ENCODE measurements at places on chromosomes 12 and 14.

- ATAC-seq: no peak
Observed at GRCh38 chr14:52153939-52154338, 85.1 kb upstream of the NID2 start.

GRCh38 chr12:39986674-39987073 is 119.2 kb downstream of the SLC2A13 start:
- no peak for ATAC-seq

GRCh38 chr12:93848523-93849101 is 171.4 kb downstream of the CRADD start:
- ATAC-seq: no peak

DNA sequence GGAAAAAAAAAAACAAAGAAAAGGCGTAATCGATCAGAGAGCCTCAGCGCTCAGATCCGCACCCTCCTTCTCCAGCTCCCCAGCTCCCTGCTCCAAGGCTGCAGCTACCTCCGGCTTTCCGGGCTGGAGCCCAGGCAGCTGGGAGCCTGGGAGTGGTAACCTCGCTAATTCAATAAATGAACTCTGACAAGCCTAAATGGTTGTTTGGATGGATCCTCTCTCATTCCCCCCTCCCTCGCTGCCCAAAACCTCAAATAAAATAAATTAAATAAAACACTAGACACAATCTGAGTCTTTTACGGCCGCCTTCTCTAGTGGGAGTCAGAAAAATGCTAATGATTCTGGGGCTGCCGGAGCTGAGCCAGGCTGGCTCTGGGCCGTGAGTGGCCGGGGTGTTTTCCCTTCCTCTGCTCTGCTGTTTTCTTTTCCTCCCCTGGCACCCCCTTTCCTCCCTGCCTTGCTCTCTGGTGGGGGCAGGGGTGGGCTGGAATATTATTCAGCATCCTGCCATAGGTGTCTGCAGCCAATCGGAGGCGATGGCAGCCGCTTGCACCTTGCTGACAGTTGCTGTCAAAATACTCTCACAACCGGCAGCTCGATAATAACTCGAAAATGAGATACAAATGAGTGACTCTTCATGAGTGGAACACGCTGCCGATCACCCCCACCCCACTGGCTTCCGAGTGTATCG is 76.1 kb downstream of the RBM19 start:
- ATAC-seq: no peak

DNA sequence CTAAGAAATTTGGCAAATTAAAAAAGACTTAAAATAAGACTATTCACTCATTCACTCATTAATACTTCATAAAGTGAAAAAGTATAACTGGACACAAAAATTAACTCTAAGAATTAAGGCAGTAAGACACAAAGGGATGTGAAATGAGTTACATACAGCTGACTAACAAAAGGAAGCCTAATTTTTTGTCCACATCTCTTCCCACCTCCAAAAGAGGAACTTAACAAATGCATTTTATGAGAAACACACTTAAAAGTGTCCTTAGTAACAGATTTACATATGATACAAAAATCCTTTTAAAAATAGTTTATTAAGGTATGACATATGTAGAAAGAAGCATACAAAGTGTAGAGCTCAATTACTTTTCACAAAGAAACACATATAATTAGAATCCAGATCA is 88.9 kb downstream of the NUMB start:
- no peak for ATAC-seq

DNA sequence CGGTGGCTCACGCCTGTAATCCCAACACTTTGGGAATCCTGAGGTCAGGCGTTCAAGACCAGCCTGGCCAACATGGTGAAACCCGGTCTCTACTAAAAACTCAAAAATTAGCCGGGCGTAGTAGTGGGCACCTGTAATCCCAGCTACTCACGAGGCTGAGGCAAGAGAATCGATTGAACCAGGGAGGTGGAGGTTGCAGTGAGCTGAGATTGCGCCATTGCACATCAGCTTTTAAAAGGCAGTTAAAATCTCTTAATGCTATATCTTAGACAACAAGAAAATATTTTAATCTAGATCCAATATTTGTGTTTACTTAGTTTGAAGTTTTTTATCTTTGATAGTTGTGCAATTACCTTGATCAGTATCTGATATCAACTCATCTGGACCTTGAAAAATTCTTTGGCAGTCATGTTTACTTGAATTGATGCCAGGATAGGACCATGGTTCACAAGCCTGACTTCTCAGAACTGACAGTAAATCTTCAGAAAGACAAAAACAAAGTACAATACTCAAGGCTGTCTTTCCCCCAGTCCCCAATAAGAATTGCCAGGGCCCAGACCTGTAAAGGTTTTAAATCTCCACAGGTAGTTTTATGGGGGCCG is 135.0 kb upstream of the AEBP2 start:
- ATAC-seq: no peak

DNA sequence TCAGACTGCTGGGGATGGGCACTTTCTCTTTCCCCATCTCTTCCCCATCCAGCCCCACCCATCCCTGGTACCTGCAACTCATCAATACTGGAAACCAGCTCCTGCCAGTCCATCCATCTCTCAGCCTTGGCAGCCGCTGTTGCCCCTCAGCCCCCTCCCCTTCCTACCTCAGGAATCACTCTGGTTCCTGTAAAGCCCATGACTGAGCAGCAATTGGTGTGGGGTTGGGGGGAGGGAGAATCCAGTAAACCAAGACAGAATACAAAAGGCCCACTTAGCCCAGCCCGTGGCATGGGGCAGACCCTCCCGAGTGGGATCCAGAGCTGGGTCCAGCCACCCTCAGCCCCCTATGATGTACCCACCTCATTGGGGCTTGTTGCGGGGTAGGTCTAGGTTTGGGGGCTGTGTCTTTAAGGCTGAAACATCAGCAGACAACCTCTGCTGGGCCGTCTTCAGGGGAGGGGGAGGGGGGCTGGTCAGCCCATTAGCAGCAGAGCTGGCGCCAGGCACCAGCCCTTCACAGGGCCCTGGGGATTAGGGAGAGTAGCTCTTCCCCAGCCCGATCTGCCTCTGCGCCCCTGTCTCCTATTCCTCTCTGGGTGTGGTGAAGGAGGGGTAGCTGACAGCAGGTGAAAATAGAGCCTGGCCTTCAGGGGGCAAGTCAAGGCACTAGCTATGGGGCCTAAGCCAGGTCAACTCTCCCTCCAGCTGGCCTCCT is 702 bp upstream of the PRPH start:
- ATAC-seq: no peak

GRCh38 chr12:94760786-94761185 is 110.4 kb upstream of the TMCC3 start:
- ATAC-seq: no peak

DNA sequence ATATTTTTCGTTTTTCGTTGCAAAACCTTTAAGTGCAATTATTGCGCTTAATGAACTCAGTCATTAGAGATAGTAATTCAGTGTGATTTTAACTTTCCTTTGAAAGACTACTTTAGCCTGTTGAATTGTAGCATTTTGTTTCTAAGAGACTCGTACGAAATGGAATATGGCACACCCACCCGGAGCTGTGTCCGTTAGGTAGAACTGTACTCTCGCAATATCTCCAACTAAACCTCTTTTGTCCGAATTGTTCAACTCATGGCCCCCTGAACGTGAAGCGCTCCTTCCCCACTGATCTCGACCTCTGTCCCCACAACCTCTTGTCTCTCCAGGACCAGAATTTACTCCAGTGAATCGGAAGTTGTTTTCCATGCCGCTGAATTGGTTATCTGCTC is 800 bp downstream of the PCNX4 start:
- ATAC-seq: no peak

GRCh38 chr14:104001003-104001402 is 58.7 kb upstream of the RD3L start:
- peak; percentile 46 for ATAC-seq

DNA sequence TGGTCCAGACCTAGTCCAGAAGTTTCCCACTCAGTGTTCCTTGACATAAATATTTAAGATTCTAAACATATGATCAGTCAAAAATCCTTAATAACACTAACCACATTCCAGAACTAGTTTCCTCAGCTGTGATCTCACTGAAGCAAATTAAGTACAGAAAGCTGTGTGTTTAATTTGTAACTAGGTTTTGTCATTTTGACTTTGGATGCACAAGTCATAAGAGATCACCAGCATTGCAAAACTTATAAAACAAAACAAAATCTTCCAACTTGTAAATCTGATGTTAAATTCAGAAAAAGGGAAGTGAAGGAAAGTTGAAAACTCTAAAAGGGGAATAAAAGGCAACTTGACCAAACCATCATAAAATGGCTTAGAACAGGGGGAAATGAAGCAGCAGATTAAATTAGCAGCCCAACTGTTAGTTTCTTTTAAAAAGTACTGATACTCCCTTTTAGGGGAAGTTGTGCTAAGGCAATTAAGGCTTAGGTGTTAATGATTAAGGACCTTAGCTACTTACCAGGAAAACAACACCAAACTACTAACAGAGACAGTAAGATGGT is 56.6 kb downstream of the SH2B3 start:
- no peak for ATAC-seq

DNA sequence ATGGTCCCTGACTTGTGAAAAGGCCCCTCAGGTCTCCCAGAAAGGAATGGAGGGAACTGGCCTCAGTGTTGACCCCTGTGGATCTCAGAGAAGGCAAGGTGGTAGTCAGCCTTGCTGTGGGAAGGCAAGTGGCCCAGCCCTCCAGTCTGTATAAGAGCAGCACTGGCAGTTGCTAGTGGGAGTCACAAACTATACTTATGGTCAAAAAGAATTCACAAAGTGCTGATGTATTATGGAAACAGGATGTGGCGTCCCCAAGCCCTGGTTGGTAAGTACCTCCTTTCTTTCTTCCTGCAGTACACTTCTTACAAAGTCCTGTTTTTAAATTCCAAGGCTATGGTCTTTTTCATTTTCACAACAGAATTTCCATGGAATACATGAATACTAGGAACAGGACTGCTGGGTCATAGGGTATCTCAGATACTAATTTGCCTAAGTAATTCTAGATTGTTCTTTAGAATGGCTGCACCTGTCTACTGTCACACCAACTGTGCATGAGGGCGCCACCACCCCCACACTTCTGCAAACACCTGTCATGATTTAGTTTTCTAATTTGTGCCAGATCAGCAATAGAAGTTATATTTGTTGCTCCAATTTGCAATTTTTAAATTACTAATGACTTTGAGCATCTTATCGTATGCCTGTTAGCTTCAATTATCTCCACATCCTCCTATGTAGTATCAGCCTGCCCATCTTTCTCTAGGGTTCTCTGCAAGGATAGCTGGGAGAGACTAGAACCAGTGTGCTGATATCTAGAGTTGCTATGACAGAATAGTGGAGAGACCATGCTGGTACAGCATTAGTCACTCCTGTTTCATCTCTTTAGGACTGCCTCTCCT is 40.7 kb upstream of the TMEM263 start:
- ATAC-seq: peak; percentile 88

GRCh38 chr12:57993030-57993429 is 51.7 kb downstream of the ATP23 start:
- ATAC-seq: no peak

GRCh38 chr12:13154027-13154538 is 42.4 kb upstream of the EMP1 start:
- ATAC-seq: peak; percentile 53

DNA sequence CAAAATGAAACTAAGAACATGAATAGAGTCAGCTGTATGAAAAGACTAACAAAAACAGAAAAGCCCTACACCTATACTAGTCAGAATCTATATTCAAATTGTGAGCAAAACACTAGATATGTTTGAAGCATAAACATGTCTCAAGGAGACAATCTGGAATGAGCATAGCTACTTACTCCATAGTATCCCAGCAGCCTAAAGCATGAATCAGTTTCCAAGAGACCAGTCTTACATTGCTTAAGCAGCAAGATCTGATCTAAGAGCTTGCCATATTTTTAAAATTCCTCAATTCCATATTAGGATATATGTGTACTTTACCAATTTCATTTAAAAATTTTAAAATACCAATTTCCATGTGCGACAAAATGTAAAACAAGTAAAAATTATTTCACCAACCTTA is 7.7 kb downstream of the CAPS2 start:
- ATAC-seq: no peak

DNA sequence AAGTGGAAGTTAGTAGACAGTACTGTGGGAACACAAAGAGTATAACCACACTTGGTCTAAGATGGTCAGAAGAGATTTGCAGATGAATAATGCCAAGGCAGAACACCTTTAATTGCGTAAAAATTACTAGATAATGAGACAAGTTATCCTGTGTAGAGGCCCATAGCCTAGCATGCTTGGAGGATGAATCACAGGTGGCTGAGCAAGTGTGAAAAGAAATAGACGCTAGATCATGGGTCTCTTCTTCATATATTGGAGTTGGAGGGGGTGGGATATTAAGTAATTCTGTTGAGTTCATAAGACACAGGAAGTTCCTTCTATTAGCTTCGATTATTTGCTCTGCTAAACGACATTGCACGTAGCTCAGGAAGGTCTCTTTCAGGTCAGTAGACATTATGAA is 454.3 kb upstream of the LMO3 start:
- ATAC-seq: no peak
